Activated T-cell treated with anti-CD3 and anti-CD28 coated beads for 24 hours (primary cell): ENCODE measurements at places on chromosomes 3 and 15.

- DNase-seq: no peak
Measured at GRCh38 chr3:50255251-50255615, 13.7 kb upstream of the SEMA3B start.

DNA sequence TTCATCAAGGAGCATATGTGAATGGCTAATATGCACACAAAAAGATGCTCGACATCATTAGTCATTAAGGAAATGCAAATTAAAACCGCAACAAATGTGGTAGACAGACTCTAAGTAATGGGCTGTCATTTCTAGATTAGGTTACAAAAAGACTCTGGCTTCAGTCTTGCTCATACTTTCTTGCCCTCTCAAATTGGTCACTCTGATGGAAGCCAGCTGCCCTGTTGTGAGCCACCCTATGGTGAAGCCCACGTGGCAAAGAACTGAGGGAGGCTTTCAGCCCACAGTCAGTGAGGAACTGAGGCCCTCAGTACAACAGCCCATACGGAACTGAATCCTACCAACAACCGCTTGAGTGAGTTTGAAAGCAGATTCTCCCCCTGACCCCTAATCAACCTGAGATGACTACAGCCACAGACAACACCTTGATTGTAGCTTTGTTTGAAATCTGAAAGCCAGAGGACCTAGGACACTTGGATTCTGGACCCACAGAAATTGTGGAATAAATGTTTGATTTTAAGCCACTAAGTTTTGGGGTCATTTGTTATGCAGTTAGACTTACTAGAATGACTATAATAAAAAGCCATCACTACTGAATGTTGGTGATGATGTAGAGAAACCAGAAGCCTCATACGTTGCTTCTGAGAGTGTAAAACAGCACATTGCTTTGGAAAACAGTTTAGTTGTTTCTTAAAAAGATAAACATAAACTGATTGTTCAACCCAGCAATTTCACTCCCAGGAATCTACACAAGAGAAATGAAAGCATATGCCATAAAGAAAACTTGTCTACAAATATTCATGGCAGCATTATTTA lies 45.7 kb downstream of the EHHADH start:
- DNase-seq: no peak

- DNase-seq: no peak
Measured at GRCh38 chr3:99134986-99135385, 233.5 kb upstream of the DCBLD2 start.

DNA sequence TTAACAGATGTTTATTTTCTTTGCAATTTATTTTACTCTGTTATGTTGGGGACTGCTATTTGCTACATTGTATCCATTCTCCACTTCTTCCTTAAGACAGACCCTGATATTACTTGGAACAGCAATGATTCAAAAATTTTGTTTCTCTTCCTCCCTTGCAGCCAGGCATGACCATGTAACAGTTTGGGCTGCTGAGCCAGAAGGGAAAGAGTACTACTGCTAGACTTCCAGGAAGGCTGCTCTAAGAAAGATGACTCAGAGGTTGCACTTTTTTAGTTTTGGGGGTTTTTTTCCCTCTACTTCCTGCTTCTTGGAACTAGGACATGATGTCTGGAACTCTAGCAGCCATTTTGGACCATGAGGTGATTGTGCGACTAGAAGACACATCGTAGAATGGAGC lies 10.3 kb downstream of the PRR20G start:
- no peak for DNase-seq

DNA sequence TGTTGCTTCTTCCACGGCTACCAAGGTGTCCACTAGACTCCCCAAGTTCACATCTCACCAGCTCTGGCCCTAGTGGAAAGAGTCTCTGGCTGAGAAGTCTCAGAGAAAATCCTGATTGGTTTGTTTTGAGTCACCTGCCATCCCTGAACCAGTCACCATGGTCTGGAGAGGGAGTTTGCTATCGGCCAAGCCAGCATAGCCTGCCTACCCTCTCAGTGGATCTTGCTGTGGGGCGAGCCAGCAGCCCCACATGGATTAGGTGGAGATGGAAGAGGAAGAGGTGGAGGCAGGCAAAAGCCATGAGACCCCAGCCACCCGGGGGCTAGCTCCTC lies 48.1 kb upstream of the FLNB start:
- no peak for DNase-seq

DNA sequence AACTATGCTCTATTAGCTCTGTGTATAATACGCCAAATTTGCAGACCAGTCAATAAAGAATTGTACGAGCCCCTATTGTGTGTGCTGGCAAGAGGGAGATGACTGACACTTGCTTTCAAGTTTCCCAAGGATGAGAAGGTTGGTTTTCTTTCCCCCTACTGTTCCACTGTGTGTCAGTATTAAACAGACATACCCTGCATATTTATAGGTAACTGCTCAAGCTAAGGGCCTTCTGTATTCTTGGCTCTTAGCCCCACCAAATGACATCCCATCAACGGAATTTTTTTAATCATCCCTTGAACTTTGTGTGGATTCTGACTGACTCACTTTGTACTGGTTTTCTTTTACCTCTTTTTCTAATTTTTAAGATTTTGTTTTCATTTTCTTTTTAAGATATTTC lies 60.6 kb upstream of the GYG1 start:
- DNase-seq: no peak

- no peak for DNase-seq
Measured at GRCh38 chr3:18420555-18420954, 4.6 kb downstream of the SATB1 start.

GRCh38 chr3:119314821-119315220 lies 20.6 kb downstream of the ARHGAP31 start:
- DNase-seq: no peak

DNA sequence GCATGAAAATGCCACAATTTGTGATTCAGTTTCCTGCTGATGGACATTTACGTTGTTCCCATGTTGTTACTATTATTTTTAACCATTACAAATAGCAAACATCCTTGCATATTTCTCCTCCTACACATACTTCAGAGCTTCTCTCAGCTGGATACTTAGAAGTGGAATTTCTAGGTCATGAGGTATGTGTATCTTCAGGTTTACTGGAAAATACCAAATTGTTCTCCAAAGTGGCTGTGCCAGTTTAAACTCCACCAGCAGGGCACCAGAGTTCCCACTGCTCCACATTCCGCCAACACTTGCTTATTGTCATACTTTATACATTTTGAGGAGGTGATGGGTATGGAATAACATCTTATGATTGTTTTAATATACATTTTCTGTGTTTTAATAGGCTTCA lies 45.7 kb downstream of the PRR23E start:
- DNase-seq: no peak

DNA sequence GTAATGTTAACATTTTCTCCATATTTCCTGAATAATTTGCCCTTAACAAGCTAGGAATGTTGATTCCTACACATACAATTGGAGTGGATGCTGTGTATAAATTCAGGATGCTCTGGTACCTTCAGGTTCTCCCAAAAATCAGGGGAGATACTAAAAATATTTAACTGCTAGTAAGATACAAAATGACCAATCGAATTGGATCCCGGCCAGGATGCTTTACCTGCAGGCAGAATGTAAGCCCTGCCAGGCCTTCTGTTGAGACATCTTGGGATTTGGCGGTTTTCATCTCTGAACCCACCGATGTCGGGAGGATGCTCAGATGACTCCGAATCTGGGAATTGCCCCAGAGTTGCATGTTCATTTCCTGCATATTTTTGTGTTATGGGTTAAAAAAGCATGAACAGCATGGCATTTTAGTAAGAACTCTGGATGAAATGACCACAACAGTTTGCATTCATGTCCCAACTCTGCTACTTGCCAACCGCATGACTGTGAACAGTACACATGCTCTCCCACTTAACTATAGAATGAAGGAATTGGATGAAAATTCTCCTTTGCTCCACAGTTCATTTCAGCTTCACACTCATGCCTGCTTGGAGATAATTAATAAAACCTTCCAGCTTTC lies 241.4 kb upstream of the TBL1XR1 start:
- DNase-seq: no peak

DNA sequence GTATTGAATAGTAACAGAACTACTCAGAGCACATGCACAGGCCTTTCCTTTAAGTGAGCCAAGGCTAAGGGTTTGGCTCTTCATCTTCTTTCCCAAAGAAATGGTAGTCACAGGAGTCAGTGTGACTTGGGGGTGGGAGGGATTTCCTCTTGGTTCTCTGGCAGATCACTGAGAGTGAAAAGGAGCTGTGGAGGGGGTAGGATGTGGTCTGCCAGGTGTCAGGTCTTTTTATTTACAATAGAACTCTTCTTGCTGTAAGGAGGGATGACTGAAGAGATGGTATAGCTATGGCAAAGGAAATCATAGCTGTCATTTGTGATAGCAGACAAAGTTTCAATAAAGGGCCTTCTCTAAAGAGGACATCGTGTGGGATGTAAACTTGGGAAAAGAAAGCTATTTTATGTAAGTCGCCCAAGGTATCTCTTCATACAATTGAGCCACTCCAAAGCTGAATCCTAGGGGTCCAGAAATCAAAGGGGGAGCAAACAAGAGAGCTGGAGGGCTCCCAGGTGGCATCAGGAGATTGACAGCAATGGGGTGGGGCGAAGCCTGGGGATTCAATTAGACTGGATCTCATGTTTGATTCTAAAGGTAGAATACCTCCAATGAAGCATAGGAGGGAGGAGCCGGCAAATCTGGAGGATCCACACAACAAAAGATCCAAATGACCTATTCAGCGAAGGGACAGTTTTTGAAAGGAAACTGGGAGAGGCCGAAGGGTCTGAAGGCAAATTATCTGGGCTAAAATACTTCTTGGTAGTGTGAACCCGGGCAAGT lies 20.0 kb upstream of the CHD2 start:
- DNase-seq: no peak

DNA sequence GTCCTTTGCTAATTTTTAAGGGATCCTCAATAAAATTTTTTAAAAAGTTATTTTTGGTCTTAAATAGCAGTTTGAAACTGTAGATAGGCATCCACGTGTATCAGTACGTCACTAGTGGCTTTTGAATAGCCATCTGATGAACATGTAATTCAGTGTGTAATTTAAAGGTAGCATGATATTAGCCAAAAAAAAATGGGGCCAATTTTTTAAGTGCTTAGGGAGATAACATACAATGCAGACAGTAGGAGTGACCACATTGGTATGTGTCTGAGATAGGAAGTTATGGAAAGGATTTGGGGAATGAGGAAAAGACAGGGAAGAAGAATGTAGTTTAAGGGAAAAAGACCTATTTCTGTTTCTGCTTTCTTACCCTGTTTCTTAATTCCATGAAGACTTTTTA lies 2.5 kb downstream of the AP4E1 start:
- DNase-seq: no peak
